ENCODE measurements at places on chromosomes 13 and 19.
A peak's percentile ranks its signal among the peaks of the same experiment; 100 is the strongest.

DNA sequence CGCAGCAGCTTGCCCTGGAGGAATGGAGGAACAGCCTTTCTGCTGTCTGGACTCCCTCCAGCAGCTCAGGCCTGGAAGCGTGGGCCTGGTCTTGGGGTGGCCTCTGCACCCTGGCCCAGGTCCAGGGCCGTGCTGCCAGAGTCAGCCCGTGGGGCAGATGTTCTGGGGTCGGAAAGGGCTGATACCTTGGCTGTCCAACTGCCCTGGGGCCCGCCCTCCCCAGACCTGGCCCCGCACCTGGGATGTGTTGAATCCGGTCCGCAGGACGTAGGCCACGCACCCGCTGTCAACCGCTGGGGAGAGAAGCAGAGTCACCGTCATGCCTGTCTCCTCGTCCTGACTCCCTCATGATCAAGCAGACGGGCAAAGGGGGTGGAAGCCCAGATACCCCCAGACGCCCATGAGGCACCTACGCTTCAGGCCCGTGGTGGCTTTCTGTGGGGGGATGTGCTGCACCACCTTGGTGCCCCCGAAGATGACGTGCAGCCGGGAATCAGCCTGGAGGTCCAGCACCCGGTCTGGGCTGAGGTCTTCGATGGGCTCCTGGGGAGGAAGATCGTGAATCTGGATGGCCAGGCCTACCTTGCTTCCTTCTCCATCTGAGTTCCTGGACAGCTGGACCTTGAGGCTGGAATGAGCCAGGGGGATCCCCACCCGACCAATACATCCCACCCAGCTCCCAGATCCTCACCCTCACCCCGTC, 7.7 kb downstream of the ATP13A1 start:
- DNase-seq: no peak
- H3K27ac ChIP-seq: no peak overlapping the region
- H3K36me3 ChIP-seq: no peaks in the 10 kb centered on the region

GRCh38 chr13:77693449-77693940, 4.0 kb upstream of the SLAIN1 start:
- H3K36me3 ChIP-seq: no peaks in the 10 kb centered on the region
- H3K27me3 ChIP-seq: peaks cover 30% of the 10 kb centered on the region
- no peaks in the 10 kb centered on the region for H3K4me1 ChIP-seq
- H3K4me3 ChIP-seq: no peak overlapping the region

GRCh38 chr13:100434010-100434763, 154.4 kb downstream of the GGACT start:
- H3K4me1 ChIP-seq: no peaks in the 10 kb centered on the region
- DNase-seq: no peak
- no peaks in the 10 kb centered on the region for H3K36me3 ChIP-seq
- H3K27ac ChIP-seq: no peak overlapping the region
- H3K27me3 ChIP-seq: no peaks in the 10 kb centered on the region
- H3K4me3 ChIP-seq: no peak overlapping the region

- H3K36me3 ChIP-seq: no peaks in the 10 kb centered on the region
- no peak overlapping the region for H3K4me3 ChIP-seq
- peaks cover 95% of the 10 kb centered on the region for H3K4me1 ChIP-seq
- H3K27ac ChIP-seq: peak overlapping the region; percentile 59
- no peak for DNase-seq
- H3K27me3 ChIP-seq: no peaks in the 10 kb centered on the region
Measured at GRCh38 chr19:10277795-10278589, 7.1 kb downstream of the ICAM1 start.

- no peaks in the 10 kb centered on the region for H3K36me3 ChIP-seq
- no peak overlapping the region for H3K4me3 ChIP-seq
- DNase-seq: no peak
- no peak overlapping the region for H3K27ac ChIP-seq
- H3K4me1 ChIP-seq: no peaks in the 10 kb centered on the region
- H3K27me3 ChIP-seq: no peaks in the 10 kb centered on the region
Measured at GRCh38 chr13:99230991-99231390, 27.2 kb downstream of the GPR18 start.

GRCh38 chr13:42970824-42971690, 21.0 kb downstream of the EPSTI1 start:
- no peak overlapping the region for H3K27ac ChIP-seq
- H3K4me1 ChIP-seq: peaks cover 26% of the 10 kb centered on the region
- no peaks in the 10 kb centered on the region for H3K27me3 ChIP-seq
- DNase-seq: no peak
- H3K4me3 ChIP-seq: no peak overlapping the region

- H3K36me3 ChIP-seq: peaks cover 13% of the 10 kb centered on the region
- peak overlapping the region; percentile 46 for H3K4me3 ChIP-seq
- DNase-seq: no peak
- peaks cover 41% of the 10 kb centered on the region for H3K4me1 ChIP-seq
- H3K27ac ChIP-seq: no peak overlapping the region
Measured at GRCh38 chr19:6531163-6531955, 533 bp downstream of the TNFSF9 start.

- no peak overlapping the region for H3K4me3 ChIP-seq
- H3K4me1 ChIP-seq: peaks cover 28% of the 10 kb centered on the region
- H3K27me3 ChIP-seq: no peaks in the 10 kb centered on the region
- H3K27ac ChIP-seq: no peak overlapping the region
Measured at GRCh38 chr13:110270507-110270906, 36.5 kb downstream of the COL4A1 start.

GRCh38 chr13:28796938-28797257, 23.2 kb upstream of the MTUS2 start:
- no peaks in the 10 kb centered on the region for H3K27me3 ChIP-seq
- H3K4me1 ChIP-seq: no peaks in the 10 kb centered on the region
- no peaks in the 10 kb centered on the region for H3K36me3 ChIP-seq
- no peak overlapping the region for H3K27ac ChIP-seq
- H3K4me3 ChIP-seq: no peak overlapping the region

DNA sequence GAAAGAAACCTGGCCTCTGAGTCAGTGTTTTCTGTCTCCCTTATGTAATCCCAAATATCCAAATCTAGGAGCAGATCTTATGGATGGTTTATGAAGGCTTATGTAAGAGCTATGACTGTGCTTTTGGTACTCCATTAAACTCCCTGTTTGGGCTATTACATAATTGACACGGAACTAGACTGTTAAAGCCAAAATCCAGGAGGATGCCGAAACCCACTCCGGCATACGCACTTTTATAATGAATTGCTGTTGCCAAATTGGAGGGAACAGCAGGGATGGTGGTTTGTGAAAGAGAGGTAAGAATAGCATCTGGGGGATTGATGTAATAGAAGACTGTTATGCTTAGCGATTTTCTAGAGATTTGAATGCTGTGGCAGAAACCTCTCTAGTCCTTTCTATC, 2.0 kb downstream of the MTUS2 start:
- no peak overlapping the region for H3K4me3 ChIP-seq
- H3K4me1 ChIP-seq: no peaks in the 10 kb centered on the region
- no peaks in the 10 kb centered on the region for H3K36me3 ChIP-seq

DNA sequence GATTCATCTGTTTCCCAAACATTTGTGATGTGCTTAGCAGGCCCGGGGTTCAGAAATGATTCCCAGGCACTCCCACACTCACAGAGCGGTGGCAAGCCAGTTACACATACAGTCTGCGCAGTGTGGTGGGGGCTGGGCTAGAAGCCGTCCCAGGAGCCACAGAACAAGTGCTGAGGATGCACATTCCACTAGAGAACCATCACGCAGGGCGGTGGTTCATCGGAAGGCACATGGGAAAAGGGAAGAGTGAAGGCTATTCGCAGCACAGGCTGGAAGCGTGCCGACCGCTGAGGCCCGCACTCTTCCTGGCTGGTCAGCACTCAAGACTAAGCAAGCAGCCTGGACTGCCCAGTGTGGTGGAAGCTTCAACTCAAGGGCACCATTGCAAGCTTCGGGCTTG, 126.3 kb upstream of the SLC7A1 start:
- no peaks in the 10 kb centered on the region for H3K4me1 ChIP-seq
- H3K4me3 ChIP-seq: no peak overlapping the region
- H3K27me3 ChIP-seq: no peaks in the 10 kb centered on the region
- no peak overlapping the region for H3K27ac ChIP-seq

DNA sequence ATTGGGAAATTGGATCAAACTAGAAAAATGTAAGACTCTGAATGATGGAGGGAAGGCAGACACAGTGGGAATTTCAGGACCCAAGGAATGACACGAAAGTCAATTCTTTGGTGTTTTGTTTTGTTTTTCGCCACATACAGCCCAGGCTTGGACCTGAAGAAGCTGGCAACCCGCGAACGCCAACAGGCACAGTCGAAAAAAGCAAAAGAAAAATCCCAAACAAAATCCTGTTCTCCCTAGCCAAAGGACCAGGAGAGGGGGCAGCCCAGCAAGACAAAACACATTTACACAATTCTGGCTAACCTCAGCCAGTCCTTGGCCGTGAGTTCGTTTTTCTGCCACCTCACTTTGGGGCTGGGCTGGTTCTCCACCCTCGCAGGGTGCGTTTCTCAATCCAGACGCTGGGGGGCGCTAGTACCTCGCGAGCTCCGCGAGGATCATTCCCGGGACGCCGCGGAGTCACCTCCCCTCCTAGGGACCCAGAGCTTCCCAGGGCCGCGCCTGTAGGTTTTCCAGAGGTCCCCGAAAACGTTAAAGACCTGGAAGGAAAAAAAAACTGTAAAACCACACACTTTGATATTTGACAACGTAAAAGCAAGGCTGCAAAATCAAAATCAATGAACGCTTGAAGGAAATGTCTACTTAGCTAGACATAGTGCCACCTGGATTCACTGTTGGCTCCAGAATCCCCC, 34.9 kb upstream of the TPM4 start:
- peak; percentile 66 for DNase-seq
- H3K36me3 ChIP-seq: no peaks in the 10 kb centered on the region
- H3K27ac ChIP-seq: no peak overlapping the region
- H3K4me1 ChIP-seq: peaks cover 8% of the 10 kb centered on the region

DNA sequence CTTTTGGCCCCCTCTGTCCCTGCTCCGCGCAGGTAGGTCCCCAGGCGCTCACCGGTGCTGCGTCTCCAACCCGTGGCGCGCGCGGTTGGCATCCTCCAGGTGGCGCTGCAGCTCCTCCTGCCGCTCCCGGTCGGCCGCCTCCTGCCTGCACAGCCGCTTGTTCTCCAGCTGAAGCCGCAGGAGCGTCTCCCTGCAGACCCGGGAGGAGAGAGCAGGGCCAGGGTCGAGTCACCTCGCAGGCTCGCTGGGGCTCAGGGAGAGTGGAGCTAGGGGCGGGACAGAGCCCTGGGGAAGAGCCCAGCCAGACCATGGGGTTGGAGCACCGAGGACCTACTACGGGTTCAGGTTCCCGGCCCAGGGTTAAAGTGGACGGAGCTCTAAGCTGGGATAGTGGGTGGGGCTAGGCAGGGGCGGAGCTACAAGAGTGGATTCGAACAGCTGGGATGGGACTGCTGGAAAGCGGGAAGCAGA, 9.3 kb downstream of the HOOK2 start:
- no peaks in the 10 kb centered on the region for H3K4me1 ChIP-seq
- H3K27me3 ChIP-seq: no peaks in the 10 kb centered on the region
- no peak overlapping the region for H3K27ac ChIP-seq
- peaks cover 57% of the 10 kb centered on the region for H3K36me3 ChIP-seq
- H3K4me3 ChIP-seq: no peak overlapping the region

DNA sequence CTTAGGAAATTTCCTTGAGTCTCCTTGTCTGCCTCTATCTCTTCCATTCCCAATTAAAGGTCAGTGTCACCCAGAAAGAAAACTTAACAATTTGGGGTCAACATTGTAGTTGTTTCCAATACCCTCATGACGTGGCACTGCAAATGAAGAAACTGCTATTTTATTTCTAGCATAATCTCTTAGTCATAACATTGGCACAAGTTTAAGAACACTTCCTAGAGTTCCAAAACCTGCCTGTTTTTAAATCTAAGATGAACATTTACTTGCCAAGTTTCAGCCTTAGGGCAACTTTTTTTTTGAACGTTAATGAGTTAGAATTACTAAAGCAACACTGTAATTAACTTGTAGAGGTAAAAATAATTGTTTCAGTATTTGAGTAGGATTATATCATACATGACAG, 108.0 kb downstream of the LMO7 start:
- H3K27me3 ChIP-seq: no peaks in the 10 kb centered on the region
- no peak overlapping the region for H3K27ac ChIP-seq
- H3K4me3 ChIP-seq: no peak overlapping the region
- no peak for DNase-seq
- H3K36me3 ChIP-seq: no peaks in the 10 kb centered on the region
- no peaks in the 10 kb centered on the region for H3K4me1 ChIP-seq

DNA sequence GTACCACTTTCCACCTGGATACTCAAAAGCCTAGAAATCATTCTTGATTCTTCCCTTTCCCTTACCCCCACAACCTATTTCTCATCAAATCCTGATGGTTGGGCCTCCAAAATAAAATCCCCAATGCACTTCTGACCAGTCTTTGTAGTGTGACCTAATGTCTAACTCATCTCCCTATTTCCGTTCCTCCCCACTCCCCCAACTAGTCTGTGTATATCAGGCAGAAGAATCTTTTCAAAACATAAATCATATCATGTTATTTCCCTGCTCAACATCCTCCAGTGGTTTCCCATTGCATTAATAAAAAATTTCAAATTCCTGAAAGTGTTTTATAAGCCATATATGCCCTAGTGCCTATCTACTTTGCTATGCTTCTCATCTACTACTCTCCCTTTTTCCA, 17.7 kb downstream of the CCDC122 start:
- H3K4me1 ChIP-seq: no peaks in the 10 kb centered on the region
- H3K36me3 ChIP-seq: no peaks in the 10 kb centered on the region
- DNase-seq: no peak
- H3K27ac ChIP-seq: no peak overlapping the region
- H3K27me3 ChIP-seq: no peaks in the 10 kb centered on the region

GRCh38 chr19:342801-343421, 1.7 kb downstream of the MIER2 start:
- peak overlapping the region; percentile 59 for H3K4me3 ChIP-seq
- DNase-seq: peak; percentile 83
- peaks cover 61% of the 10 kb centered on the region for H3K4me1 ChIP-seq
- peaks cover 24% of the 10 kb centered on the region for H3K27me3 ChIP-seq

GRCh38 chr19:54475706-54476105, 2.6 kb upstream of the CDC42EP5 start:
- H3K36me3 ChIP-seq: no peaks in the 10 kb centered on the region
- no peak overlapping the region for H3K4me3 ChIP-seq
- H3K27ac ChIP-seq: no peak overlapping the region
- peaks cover 32% of the 10 kb centered on the region for H3K4me1 ChIP-seq

DNA sequence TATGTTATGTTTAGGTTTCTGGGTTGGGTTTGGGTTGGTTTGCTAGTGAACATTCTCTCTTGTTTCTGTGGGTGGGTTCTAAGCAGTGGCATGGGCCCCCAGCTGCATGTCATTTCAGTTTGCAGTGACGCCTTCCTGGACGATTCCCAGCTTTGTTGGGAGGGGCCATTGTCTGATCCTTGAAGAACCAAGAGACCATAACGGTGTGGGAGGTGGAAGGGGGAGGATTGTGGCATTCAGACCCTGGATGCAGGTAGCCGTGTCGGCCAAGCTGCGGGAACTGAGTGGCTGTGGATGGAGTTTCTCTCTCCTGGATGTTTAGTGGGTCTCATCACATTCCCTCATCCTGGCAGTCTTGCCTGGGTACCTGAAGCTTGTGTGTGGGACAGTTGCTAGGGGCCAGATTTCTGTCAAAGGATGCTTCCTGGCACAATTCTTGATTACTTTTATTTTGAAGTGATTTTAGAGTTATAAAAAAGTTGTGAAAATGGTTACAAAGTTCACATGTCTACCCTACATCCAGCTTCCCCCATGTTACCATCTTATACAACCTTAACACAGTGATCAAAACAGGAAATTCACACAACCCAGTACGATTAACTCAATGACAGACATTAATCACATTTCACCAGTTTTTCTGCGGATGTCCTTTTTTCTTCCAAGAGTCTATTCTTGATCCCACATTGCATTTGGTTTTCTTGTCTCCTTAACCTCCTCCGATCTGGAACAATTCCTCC, 123.8 kb downstream of the SIPA1L3 start:
- no peak overlapping the region for H3K4me3 ChIP-seq
- no peak overlapping the region for H3K27ac ChIP-seq
- H3K27me3 ChIP-seq: no peaks in the 10 kb centered on the region
- H3K36me3 ChIP-seq: no peaks in the 10 kb centered on the region

- H3K27me3 ChIP-seq: no peaks in the 10 kb centered on the region
- no peak overlapping the region for H3K4me3 ChIP-seq
- no peak for DNase-seq
- H3K36me3 ChIP-seq: no peaks in the 10 kb centered on the region
- no peak overlapping the region for H3K27ac ChIP-seq
Measured at GRCh38 chr13:113652404-113653263, 5.4 kb downstream of the ATP4B start.

Measured in left lung (tissue), 14 donors.